AG08395 (cell line): ENCODE measurements at places on chromosomes 16 and 17.

GRCh38 chr17:39224778-39225307 is 902 bp downstream of the STAC2 start:
- DNase-seq: no peak

GRCh38 chr16:23855010-23855409 is 19.2 kb downstream of the PRKCB start:
- no peak for DNase-seq

GRCh38 chr17:71437166-71437565 is 683.7 kb upstream of the SOX9 start:
- DNase-seq: no peak

- no peak for DNase-seq
Observed at GRCh38 chr16:492211-492875, 35.2 kb upstream of the CAPN15 start.

- peak; percentile 29 for DNase-seq
Observed at GRCh38 chr17:19383681-19384470, 3.1 kb downstream of the MFAP4 start.

- no peak for DNase-seq
Observed at GRCh38 chr17:79041041-79041570, 17.1 kb downstream of the C1QTNF1 start.

- no peak for DNase-seq
Observed at GRCh38 chr17:61410141-61411010, 10.7 kb downstream of the TBX2 start.

DNA sequence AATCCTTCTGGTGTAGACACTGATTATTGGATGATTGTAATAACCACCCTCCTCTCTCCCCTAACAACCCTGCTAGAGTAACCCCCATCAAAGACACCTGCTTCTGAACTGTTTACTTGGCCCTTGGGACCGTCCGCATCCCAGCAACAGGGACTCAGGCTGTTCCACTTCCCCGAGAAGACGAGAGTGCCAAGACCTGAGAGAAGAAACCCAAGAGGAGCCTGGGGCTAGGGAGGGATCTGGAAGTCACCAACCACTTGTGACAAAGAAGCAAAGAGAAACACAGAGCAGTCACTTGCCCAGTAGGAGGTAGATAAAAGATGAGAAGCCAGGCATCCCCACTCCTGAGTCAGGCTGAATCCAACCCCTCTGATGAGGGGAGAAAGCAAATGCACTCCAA is 84.3 kb downstream of the CDH11 start:
- no peak for DNase-seq

- DNase-seq: peak; percentile 95
Observed at GRCh38 chr17:79038545-79039135, 14.7 kb downstream of the C1QTNF1 start.

DNA sequence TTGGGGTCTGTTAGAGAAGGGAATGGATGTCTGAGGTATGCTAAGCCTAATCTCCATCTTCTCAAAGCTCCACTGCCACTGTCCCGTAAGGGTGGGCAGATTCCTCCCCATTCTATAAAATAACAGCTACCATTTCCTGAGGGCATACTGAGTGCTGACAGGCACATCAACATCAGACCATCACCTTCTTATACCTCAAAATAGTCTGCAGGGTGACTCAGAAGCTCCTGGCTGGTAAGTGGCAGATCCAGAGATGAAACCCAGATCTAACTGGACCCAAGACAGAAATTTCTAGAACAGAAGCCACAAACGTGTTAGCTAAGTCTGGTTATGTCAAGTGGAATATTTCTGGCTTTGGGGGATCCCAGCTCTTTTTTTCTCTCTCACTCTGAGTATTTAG is 548.0 kb downstream of the WWOX start:
- DNase-seq: no peak

DNA sequence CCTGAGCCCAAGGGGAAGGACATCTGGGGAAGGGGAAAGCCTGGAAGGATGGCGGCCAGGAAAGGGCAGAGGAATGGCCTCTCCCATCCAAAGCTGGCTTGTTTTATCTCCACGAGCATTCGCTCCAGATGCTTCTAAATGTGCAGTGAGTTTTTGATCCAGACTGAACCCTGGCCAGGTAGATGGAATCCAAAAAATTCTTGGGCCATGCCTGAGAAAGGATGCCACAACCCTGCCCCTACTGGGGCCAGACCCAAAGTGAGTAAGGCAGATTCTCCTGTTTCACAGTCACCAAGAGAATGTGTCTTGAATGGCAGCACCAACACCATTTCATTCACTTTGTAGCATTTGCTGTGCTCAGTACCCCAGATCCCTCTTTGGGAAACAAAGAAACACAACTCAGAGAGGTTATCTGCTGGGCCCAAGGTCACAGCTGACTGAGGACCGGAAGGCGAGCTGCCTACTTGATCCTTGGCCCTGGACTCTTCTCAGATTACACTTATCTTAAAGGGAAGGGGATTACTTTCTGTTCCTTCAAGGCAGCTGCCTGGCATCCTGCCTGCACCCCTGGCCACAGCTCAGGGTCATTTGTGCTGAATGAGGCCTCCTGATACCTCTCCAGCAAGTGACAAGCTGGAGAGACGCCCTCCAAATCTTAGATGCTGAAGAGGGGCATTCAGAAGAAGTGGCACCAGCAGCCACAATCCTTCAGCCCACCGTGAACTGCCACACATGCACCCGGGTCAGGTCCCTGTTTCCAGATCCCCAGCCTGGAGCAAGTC is 3.6 kb downstream of the LRRC75A start:
- peak; percentile 25 for DNase-seq

DNA sequence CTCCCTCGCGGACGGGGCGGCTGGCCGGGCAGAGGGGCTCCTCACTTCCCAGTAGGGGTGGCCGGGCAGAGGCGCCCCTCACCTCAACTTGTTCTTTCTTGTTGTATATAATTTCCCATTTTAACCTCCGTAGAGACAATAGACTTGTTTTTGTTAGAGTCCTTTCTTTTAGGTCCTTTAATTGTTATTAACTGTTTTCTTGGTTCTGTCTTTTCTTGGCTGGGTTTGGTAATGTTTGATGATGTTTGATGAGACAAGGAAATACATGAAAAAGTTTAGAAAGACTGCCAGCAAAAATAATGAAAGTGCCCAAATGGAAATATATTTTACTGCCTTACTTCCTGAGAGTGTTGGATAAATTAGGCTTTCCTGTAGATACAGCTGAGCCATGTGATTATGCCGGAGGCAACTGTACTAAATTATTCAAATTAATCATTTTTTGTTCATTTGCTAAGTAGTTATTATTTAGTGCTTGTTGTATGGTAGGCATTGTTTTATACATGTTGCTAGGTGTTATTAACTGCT is 30.9 kb downstream of the PRPSAP2 start:
- DNase-seq: no peak

- no peak for DNase-seq
Observed at GRCh38 chr17:17015230-17015629, 27.0 kb upstream of the MPRIP start.

- no peak for DNase-seq
Observed at GRCh38 chr16:31128711-31129567, 6.6 kb downstream of the PRSS8 start.

DNA sequence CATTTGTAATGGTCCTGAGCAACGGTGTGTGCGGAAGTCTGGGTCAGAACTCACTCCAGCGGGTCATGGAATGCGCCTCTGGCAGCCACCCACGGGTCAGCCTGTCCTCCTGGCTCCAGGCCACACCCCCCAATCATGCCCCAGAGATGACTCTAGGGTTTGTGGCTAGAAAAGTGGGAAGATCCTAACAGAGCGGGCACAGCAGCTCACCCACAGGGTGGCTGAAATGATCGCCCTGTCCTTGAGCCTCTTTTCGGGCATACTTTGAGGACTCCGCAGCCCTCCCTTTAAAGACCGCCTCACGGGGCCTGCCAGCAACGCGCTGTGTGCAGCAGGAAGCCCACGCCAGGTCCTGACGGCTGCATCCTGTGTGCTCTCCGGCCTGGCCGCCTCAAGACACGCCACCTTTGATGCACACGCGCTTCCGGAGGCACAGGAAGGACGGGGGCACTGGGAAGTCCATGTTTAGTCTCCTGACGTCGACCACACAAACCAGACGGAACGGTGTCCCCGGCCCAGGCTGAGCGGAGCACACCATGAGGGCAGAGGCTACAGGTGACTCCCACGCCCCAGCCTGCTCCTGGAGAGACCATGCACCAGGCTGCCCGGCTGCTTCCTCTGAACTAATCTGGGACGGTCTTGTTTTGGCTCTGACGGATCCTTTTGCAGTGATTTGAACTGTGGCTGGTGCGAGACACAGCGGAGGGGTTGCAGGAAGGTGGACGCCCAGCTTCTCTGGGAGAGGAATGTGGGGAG is 92.9 kb downstream of the TBC1D16 start:
- DNase-seq: no peak

DNA sequence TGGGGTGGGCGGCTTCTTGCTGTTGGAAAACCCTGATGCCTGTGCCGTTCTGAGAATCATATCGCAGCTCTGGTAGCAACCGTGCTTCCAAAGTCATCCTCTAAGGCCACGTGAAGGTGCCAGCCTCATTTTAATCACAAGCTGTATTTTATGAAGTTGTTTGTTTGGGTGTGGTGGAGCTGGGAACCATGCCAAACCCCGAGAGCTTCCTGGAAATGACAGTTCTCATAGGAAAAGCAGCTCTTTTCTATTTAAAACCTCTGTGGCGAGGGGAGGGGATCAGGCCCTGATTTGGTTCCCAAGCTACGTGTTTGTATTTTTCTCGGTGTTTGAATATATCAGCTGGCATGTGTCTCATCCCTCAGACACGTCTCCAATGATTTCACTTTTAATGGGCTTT is 21.7 kb downstream of the KNOP1 start:
- DNase-seq: peak; percentile 91

DNA sequence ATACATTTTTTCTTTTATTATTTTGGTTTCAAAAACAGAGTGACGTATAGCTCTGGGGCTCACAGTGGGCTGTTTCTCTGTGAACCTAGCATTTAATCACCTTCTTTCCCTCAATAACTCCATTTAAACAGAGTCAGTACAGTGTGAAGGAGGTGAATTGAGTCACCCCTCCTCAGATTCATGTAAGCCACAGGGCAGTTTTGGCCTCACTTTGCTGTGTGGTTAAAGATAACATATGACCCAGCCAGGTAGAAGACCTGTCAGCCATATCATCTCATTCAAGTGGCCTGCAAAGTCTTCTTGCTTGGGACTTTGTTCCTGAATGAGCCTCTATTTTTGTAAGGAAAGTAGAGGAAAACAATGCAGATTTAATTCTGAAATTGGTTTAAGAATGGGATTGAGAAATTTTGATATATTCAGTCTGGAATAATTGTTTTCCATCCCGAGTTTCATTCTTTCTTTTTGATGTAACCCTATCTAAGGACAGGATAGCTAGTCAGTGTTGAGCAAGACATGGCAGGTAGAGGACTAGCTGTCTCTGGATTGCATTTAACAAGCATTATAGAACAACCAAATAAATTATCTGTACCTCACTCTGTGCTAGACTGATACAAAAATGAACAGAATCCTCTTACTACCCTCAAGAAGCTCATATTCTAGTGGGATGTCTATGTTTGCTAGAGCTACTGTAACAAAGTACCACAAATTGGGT is 13.1 kb downstream of the MAP2K6 start:
- DNase-seq: no peak

DNA sequence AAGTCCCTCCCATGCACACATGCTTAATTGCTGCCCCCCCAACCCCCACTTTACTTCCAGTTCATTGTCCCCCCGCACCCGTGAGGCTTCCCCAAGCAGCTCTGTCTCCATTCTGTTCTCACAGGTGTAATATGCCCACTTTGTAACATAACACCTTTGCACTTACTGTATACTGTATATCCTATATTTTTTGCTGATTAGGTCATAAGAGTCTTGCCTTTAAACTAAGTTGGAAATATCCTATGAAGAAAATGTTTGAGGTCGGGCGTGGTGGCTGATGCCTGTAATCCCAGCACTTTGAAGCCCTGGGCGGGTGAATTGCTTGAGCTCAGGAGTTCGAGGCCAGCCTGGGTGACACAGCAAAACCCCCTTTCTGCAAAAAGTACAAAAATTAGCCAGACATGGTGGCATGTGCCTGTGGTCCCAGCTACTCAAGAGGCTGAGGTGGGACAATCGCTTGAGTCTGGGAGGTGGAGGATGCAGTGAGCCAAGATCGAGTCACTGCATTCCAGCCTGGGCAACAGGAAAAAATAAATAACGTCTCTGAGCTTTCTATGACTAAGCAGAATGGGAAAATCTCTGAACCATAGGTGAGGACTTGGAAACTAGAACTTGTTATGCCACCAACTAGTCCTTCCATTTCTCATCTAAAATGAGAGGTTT is 76.1 kb downstream of the TNRC6C start:
- DNase-seq: peak; percentile 12

- DNase-seq: peak; percentile 39
Observed at GRCh38 chr17:5364156-5364555, 55.3 kb downstream of the NUP88 start.
